ENCODE measurements at places on chromosomes 3 and 15.

GRCh38 chr3:149621218-149622005 lies 36.4 kb downstream of the WWTR1 start:
- peak; percentile 40 for DNase-seq

- DNase-seq = no peak
Observed at GRCh38 chr15:66863390-66864085, 161.5 kb downstream of the SMAD6 start.

- DNase-seq = no peak
Observed at GRCh38 chr3:115861166-115861733, 237.9 kb downstream of the GAP43 start.

GRCh38 chr3:154304116-154304786 lies 20.0 kb downstream of the DHX36 start:
- DNase-seq = no peak

- DNase-seq = peak; percentile 66
Observed at GRCh38 chr15:45402955-45403877, 24.9 kb upstream of the GATM start.

DNA sequence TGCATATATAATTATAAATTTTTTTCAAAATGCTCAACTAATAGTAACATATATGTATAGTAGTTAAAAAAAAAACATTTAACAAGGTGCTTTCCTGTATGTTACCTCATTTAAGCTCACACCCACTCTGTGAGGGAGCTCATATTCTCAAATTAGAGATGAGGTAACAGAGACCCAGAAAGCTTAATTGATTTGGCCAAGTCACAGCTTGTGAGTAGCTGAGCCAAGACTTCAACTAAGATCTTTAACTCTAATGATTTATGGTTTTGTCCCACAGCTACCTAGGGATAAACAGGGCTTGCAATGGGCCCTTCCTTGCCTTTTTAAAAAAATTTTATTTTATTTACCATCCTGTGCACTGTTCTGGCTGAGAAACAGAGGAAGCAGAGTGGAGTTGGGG lies 230.0 kb upstream of the GOLIM4 start:
- no peak for DNase-seq

DNA sequence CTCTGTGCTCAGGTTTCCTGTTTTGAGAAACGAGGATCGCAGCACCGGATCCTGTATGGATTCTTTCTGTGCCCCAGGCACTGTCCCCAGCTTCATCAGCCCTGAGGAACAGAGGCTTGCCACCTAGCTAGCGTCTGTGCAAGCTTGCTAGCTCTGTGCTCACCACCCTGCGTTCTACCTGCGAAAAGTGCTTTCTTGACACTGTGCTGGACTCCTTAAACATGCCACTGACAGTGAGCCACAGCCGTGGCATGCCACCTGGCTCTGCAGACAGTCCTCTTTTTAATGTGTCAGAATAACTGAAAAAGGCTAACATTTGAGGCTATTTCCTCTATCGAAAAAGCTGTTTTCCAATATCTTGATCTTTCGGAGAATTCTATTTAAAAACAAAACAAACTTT lies 1.4 kb downstream of the PGPEP1L start:
- DNase-seq = no peak

GRCh38 chr3:17489139-17489538 lies 253.3 kb downstream of the TBC1D5 start:
- DNase-seq = no peak

Data from NB4 (cell line).